ENCODE measurements at places on chromosomes 16 and 17. TPM values are rescaled to one million over a fixed set of nuclear protein-coding genes. Genes with fewer than 3 reads are reported as not detected.
A peak's percentile ranks its signal among the peaks of the same experiment; 100 is the strongest.

The HEXD gene
- total RNA-seq = 24.0 TPM

The KRTAP2-1 gene
- total RNA-seq = not detected

- DNase-seq = no peak
Observed at GRCh38 chr17:935485-935884, 44.1 kb downstream of the NXN start.

GRCh38 chr16:86665319-86665675 is 86.9 kb downstream of the FOXL1 start:
- no peak for DNase-seq

DNA sequence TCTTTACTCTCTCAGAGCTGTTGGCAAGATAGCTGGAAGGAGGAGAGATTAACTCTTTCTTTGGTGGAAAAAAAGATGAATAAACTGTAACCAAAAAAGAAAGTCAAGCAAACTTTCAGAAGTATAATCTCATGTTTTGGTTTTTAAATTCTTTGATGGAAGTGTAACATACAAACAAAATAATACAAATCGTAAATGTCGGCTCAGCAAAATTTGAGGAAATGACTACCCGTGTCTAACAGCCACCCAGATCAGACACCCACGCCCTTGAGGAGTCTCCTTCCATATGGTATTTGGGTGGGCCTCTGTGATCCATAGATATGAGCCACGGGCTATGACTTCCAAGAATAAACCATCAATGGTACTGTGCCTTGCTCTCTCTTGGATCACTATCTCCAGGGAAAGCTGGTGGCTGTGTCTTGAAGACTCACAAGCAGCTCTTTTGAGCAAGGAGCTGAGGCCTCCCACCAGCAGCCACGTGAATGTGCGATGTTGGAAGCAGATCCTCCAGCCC is 9.6 kb upstream of the CD300C start:
- DNase-seq = no peak

- DNase-seq = no peak
Observed at GRCh38 chr17:80981062-80981902, 10.4 kb upstream of the CHMP6 start.

- no peak for DNase-seq
Observed at GRCh38 chr16:48350736-48351135, 34.5 kb downstream of the SIAH1 start.

GRCh38 chr17:77594416-77595209 is 363.9 kb upstream of the TNRC6C start:
- peak; percentile 23 for DNase-seq

DNA sequence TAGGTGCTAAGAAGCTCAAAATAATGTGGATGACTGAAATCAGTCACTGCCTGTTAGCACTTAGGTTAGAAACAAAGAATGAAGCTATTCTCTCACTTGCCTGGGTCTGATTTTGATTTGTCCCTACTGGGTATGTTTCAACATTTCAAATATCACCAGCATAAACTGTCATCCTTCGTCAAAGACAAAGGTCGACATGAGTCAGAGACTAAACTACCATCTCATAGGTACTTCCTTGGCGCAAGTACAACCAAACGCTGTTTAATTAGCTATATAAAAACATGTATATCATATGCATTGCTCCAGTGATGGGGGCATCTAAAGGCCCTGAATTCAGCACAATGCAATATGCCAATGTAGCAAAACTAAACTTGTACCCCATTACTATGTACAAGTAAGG is 4.0 kb downstream of the AKTIP start:
- no peak for DNase-seq

- DNase-seq = no peak
Observed at GRCh38 chr16:17437127-17437720, 33.5 kb downstream of the XYLT1 start.

GRCh38 chr16:74431516-74431915 is 10.2 kb upstream of the CLEC18B start:
- no peak for DNase-seq

The ATP2C2 gene
- not detected for total RNA-seq

DNA sequence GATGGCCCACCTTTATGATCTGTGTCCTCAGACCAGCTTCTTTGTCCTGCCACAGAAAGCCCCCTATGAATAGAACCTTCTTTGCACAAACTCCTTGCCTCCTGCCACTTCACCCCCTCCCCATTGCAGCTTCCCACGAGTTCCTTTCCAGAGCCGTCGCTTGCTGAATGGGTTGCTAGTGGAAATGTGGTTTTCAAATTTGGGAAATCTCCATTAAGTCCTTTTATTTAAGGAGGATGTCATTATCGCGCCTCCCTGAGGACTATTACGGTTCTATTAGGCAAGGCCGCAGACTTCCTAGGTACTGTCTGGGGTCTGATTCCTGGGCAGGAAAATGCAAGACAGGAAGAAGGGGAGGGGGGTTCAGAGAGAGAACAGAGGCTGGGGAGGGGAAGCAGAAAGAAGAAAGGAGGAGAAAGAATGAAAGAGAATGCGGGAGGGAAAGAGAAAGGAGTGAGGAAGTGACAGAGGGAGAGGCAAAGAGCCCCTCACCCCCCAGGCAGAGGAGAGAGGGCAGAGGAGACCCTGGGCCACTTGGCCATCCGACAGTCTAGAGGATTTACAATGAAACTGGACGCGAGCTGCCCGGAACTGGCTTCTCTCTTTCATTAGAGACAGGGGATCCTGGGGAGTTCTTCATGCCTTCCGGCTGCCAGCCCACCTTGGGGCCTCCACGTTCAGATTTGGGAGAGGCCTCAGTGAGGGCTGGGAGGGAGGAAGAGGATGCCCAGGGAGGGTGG is 31.7 kb upstream of the ETV4 start:
- no peak for DNase-seq

DNA sequence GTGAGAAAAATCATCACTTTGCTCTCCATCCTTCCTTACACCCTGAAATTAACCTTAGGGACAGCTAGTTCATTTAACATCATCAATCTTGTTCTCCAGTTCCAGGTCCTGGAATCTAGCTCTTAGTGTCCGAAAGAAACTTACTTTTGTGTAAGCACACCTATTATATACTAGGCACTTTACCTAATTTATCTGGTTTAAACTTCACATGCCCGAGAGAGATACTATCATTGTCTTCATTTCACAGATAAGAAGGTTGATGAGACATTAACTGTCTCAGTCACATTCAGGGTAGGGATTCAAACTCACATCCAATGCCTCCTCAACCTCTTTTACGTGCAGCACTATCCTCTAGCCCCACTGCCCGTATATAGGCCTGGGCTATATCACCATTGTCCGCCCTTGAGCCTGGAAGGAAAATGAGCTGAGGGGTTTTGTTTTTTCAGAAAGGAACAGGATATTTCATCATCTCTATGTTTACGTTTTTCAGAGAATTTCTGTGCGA is 501 bp upstream of the AP2B1 start:
- no peak for DNase-seq

The CMTM2 gene
- total RNA-seq = not detected

GRCh38 chr17:75848523-75849278 is 4.5 kb upstream of the UNC13D start:
- DNase-seq = peak; percentile 53

- DNase-seq = no peak
Observed at GRCh38 chr16:84953190-84953746, 58.1 kb downstream of the ZDHHC7 start.

DNA sequence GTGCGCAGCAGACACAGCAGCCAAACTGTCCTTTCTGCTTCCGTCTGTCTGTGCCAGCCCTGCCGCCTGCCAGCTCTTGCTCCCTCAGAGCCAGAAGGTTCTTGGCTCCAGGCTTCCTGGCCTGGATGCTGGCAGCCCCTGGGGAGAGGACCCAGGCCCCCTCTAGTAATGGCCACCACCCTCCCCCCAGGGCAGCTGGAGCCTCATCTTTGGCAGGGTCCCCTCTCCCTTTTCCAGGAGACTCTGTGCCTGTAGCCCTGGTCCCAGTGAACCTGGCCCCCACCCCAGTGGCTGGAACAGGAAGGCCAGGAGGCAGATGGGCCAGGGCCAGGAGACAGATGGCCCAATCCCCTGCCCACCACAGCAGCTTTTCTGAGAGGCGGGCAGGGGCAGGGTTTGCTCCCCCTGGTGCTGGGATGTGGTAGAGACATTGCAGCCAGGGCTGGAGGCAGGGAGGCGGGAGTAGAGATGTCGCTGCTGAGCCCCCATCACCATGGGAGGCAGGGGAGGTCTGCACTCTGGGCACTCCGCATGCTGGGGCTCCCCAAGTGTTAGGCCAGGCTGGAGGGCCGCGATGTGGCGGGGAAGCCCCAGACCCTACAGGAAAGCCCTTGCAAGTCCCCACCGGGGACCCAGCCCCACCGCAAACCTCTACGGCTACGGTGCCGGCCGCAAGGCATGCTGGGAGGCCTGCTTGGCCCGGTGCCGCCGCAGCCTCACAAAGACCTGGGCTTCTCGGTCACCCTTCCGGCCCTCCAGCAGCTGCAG is 16.7 kb downstream of the UNC13D start:
- peak; percentile 86 for DNase-seq

The JMJD8 gene
- total RNA-seq = 87.1 TPM

- peak; percentile 51 for DNase-seq
Observed at GRCh38 chr16:69143116-69143515, 10.7 kb downstream of the UTP4 start.

DNA sequence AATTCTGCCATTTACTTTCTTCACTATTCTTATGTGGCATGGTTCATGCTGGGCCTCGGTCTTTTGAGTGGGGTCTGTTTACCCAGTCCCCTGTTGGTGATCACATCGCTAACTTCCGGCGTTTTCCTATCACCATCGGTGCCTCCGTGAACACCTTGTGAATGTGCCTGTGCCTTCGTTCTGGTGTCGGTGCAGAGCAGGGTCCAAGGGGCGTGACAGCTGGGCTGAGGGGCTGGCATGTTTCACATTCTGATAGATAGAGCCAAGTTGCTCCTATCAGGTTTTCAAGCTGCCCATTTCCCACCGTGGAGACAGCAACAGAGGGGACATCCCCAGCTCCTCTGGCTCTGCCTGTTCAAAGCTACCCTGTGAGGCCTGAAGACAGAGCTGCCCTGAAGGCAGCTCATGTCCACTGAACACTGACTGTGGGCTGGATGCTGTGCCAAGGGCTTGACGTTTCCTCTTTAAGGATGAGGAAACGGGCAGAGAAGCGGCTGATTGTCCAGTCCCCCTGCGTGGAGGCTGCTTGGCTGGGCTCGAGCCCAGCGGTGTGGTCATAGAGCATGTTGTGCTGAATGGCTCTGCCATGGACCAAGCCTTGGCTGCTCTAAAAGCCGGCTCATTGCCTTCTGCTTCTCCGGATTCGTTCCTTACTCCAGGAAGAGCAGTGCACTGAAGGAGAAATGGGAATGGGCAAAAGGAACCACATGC is 17.0 kb downstream of the DHODH start:
- DNase-seq = no peak

GRCh38 chr16:67030221-67030962 is 1.4 kb downstream of the CBFB start:
- peak; percentile 35 for DNase-seq

GRCh38 chr17:3693141-3693540 is 2.8 kb downstream of the P2RX5 start:
- no peak for DNase-seq

The SHBG gene
- not detected for total RNA-seq

The LRRC46 gene
- 1.1 TPM for total RNA-seq

- DNase-seq = peak; percentile 75
Observed at GRCh38 chr16:67158637-67159600, 790 bp downstream of the TRADD start.

The REXO5 gene
- total RNA-seq = 9.1 TPM

The RILP gene
- 1.6 TPM for total RNA-seq

DNA sequence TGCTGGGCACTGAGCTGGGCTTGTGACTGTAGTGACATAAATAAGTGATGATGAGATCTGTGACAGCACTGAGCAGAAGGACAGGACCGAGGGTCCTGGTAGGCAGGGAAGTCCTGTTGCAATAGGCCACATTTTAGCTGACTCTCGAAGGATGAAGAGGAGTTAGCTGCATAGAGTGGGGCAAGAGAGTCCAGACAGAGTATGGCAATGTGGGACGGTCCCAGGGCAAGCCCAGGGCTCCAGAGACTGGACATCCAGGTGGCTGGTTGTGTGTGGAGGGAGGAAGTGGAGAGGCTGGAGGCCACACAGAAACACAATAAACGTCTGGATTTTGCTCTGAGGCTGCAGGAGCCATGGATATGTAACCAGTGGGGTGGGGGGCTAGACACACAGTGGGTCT is 64.5 kb upstream of the ZNF423 start:
- DNase-seq = no peak

GRCh38 chr16:86961171-86961601 is 356.0 kb downstream of the C16orf95 start:
- no peak for DNase-seq

The ARRB2 gene
- total RNA-seq = 100 TPM

DNA sequence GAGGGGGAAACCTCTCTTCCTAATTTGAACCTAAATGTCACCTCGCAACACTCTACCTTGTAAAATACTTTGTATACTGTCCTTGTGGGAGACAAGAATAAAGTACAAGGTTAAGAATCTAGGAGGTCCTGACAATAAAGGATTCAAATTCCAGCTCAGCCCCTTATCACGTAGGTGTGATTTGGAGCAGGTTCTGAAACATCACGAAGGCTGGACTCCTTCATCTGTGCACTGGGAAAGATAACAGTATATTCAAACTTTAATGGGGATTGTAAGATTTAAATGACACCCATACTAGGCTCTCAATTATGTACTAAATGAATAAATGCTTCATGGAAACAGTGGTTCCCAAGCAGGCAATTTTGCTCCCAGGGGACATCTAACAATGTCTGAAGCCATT is 2.1 kb downstream of the TXNDC11 start:
- DNase-seq = peak; percentile 36

DNA sequence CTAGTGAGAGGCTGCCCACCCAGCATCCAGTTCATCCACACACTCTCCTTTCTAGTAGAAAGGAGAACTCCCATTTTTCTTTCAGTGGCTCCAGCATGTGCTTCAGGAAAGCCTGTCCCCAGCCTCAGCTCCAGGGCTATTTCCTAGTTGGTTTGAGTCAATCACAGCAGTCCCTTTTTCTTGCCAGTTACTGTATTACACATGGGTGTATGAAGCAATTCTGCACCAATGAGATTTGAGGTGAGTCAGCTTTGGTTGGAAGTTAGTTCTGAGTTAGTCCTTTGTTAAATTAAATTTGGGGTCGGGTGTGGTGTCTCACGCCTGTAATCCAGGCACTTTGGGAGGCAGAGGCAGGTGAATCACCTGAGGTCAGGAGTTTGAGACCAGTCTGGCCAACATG is 24.8 kb downstream of the RAD51D start:
- peak; percentile 30 for DNase-seq

The MTSS2 gene
- 54.8 TPM for total RNA-seq

The TOP2A gene
- 216 TPM for total RNA-seq
